ENCODE measurements at places on chromosomes 7 and 10.

DNA sequence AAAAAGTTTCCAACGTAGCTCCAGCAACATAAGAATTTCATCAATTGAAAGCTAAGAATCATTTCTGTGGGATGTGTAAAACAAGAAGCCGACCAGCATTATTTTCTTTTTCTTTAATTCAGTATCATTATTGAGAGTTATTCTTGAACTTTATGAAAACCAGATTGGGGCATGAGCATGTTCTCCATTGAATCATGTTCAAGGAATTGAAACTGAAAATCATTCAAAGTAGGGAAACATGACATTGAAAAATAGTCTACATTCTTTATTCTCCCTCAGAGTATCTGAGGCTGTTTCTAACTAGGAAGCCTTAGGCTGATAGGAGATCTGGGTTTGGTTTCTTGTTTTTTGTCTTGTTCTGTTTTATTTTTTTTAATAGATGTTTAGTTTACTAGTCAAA, 253.7 kb downstream of the DYNC1I1 start:
- DNase-seq: no peak

DNA sequence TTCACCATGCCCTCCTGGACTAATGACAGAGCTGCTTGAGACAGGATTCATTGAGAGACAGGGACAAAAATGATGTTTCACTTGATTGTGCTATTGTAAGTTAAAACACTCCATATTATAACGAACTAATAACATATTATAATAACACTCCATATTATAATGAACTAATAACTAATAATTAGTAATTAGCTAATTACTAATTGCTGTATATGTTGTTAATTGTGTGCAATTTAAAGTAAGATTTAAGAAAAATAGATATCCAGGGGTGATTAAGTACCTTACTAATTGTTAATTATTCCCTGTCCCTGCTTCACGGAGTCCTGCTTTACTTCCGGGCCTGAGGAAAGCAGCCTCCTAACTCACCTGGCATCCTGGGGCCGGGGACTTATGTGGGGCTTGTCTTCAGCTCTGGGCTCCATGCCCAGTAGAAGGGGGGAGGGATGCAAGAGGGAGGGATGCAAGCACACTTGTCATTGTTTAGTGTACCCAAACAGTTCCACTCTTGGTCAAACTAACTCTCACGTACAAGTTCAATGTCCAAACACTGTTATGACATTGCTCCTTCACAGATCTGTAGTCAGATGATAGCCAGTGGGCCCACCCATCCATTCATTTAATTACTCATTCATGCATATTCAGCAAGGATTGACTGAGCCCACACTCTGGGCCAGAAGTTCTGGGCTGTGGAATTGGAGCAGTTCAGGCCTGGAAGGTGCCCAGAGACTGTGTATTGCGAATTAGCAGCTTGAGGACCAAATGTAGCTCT, 53.8 kb downstream of the COL13A1 start:
- no peak for DNase-seq

GRCh38 chr10:44382981-44383748, 1.7 kb downstream of the CXCL12 start:
- no peak for DNase-seq

DNA sequence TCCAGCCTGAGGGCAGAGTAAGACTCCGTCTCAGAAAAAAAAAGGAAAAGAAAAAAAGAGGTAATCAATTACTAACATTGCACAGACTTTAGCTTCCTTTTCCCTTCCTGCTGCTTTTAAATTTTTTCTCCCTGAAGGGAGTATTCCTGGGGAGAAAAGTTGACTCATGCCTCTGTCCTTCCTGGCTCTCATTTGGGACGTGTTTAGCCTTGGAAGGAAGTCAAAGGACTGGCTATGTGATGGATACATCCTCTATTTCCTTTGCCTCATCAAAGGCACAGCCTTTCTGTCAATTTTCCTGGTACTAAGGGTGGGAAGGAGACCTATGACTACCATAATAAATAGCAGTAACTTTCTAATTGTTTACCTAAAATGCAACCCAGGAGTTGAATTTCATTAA, 77.6 kb downstream of the ITGA8 start:
- peak; percentile 35 for DNase-seq

DNA sequence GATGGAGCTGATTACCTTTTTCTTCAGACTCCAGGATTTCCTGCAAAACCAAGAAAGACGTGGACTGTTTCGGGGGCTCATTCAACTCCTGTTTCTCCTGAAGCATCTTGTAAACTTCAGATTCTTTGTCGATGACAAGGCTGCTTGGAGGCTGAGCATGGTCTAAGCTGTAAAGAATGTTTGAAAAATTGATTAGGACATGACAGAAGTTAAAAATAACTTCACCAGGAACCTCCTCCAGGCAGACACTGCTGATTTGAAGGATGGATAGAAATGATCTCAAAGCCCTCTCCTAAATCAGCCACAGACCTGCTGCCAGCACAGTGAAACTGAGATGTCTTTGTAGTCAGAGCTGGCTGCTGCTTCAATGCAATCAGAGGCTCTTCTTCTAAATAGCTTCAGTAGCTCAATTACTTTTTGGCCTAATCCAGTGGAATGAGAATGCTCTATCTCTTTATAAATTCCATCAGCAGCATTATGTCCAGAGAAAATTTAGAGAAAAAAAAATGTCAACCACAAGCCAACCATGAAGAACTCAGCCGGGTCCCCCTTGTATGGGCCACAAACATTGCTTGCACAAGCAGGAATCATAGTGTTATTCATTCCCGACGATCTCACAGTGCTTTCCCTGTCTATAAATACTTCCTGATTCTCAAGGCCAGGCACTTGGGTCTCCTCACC, 43.5 kb downstream of the PDLIM1 start:
- peak; percentile 66 for DNase-seq

- no peak for DNase-seq
Measured at GRCh38 chr7:13107291-13107690, 419.9 kb downstream of the ARL4A start.

- DNase-seq: no peak
Measured at GRCh38 chr10:79552143-79552542, 8.1 kb downstream of the SFTPA2 start.

DNA sequence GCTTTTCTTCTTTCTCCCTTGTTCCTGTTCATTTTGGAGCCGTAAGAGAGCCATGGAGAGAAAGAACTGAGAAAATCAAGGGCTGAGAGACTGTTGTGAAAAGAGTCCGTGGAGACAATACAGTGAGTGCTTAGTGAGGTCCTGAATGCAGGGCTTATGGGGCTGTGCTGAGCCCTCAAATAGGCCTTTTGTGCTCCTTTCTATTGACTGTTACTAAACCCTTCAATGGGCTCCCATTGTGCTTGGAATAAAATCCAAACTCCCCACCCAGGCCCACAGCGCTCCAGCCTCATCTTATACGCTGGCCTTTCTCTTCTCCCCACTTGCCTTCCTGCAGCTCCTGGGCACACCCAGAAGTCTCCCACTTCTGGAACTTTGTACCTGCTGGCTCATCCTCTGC, 243.1 kb upstream of the HABP2 start:
- no peak for DNase-seq

DNA sequence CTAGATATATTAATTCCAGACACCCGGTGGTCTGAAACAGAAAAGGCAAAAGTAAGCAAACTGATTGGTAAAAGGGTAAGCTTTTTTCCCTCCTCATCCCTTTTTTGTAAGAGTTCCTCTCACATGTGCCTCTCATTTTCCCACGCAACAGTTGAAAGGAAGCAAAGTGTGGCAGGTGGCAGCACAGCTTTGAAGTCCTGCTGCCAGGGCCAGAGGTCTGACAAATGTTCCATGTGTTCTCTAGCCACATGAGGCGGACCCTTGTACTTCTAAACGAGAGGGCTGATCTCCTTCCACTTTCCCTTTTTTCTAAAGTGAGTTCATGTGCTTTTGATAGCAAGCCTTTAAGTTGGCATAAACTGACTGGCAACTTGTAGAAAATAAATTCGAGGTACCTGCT, 217.5 kb downstream of the POLR1F start:
- DNase-seq: no peak

DNA sequence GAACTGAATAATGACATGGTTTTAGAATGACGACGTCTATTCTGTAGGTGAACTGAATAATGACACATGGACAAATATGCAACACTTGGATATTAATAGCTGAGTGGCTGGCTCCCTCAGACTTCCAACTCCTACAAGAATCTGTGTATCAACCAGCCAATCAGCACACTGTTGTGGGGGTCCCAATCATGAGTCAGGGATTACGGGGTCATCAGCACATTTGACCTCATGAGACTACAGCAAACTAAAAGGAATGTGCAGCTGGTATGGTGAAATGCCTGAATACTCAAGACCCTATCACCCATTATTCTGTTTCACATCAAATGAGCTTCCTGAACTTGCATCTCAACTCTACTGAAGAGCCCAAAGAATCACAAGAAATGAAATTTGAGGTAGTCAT, 192.5 kb downstream of the ANK3 start:
- no peak for DNase-seq

GRCh38 chr10:129048513-129048912, 418.5 kb upstream of the MGMT start:
- no peak for DNase-seq

- no peak for DNase-seq
Measured at GRCh38 chr10:107280293-107280692, 115.8 kb upstream of the SORCS1 start.

GRCh38 chr10:15879058-15879457, 18.8 kb upstream of the MINDY3 start:
- DNase-seq: peak; percentile 62

GRCh38 chr7:26022982-26023381, 129.0 kb upstream of the NFE2L3 start:
- DNase-seq: no peak

DNA sequence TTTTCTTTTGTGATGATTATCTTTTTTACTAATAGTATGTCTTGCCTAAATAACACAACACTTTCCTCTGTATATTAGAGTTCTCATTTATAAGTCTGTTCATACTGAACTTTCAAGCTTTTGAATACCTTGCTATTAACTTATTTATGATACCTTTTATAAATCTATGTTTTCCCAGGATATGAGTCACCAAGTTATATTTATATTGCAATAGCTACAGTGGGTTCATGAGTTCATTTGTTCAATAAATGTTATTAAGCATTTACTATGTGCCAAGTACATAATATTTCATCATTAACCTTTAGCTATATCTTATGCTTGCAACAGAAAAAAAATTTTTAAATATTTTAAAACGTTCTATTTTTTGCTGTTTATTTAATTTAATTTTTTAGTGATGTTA, 18.3 kb downstream of the CLCN1 start:
- peak; percentile 9 for DNase-seq

DNA sequence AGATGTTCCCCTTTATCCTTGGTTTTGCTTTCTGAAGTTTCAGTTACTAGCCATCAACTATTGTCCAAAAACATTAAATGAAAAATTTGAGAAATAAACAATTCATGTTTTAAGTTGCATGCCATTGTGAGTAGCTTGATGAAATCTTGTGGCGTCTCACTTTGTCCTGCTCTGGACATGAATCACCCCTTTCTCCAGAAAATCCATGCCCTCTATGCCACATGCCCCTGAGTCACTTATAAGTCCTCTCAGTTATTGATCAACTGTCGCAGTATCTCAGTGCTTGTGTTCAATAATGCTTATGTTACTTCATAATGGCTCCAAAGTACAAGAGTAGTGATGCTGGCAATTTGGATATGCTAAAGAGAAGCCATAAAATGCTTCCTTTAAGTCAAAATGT, 208.0 kb upstream of the FERD3L start:
- DNase-seq: no peak

GRCh38 chr10:16907687-16908086, 90.5 kb upstream of the RSU1 start:
- no peak for DNase-seq

DNA sequence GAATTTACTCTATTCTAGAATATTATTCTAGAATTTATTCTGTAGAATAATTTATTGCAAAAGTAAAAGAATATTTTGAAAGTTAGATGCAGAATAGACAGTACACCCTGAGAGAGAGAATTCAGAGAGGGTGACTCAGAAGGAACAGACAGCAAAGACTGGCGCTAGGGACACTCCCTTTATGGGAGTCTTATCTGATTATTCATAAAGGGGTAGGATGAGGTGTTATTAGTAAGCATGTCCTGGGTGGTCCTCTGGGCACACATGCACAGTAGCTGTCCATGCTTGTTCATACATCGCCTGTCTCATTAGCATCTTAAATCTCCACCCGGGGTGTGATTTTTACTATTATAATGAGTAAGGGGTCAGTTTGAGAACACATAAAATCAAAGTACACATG, 100.1 kb downstream of the XPNPEP1 start:
- no peak for DNase-seq

- no peak for DNase-seq
Measured at GRCh38 chr7:39810710-39811109, 139.3 kb upstream of the CDK13 start.

GRCh38 chr10:7756360-7756992, 31.3 kb downstream of the KIN start:
- peak; percentile 53 for DNase-seq

DNA sequence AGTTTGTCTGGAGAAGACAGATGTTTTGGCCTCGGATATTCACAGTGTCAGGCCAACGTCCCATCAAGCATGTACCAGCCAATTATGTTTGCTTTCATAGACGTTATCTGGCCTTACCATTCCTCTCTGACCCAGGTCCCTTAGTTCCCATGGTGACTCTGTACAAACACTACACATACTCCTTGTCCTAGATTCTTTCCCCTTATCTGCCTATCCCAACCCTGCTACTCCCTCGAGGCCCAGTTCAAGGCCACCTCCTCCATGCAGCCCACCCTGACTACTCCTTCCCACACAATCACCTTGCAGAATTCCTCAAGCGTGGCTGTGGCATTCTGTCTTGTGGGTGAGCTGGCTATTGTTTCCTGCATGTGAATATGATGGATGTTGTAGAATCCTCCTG, 155.2 kb downstream of the PRKAG2 start:
- DNase-seq: no peak

- no peak for DNase-seq
Measured at GRCh38 chr7:28960071-28960840, 2.1 kb upstream of the TRIL start.

GRCh38 chr7:134593530-134594392, 44.9 kb downstream of the AKR1B15 start:
- peak; percentile 96 for DNase-seq

- DNase-seq: peak; percentile 45
Measured at GRCh38 chr7:123748171-123748733, 551 bp downstream of the WASL start.

DNA sequence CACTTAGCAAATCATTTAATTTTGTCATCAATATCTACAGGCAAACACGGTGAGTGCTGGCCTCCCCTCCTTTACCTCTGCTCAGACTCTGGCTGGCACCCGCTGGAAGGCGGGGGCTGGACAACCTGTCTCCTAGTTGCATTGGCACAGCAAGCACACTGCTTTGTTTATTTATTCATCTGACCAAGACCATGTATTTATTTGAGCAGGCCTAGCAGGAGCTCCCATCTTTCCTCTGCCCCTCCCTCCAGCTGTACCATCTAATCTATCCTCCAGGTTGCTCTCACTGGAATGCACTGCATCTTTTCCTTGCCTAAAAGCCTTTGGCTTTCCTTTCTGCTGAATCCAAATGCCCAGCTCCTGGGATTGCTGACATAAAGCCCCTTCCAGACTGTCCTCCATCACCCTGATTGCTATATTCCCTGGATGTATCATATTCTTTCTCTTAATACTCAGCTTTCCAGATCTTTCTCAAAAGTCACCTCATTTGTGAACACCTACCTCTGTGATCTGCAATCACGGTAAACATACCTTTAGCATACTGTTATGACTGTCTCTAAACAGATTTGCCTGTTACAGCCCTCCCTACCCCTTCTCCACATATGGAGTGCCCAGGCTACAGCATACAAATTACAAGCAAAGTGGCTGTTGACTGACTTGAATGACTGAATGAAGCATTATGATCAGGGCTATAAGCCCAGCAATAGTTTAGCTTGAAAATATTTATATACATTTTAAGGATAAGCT, 9.6 kb downstream of the ELMO1 start:
- no peak for DNase-seq

- peak; percentile 25 for DNase-seq
Measured at GRCh38 chr7:13181216-13181615, 493.8 kb downstream of the ARL4A start.
